ENCODE measurements at places on chromosomes 7 and 10.

DNA sequence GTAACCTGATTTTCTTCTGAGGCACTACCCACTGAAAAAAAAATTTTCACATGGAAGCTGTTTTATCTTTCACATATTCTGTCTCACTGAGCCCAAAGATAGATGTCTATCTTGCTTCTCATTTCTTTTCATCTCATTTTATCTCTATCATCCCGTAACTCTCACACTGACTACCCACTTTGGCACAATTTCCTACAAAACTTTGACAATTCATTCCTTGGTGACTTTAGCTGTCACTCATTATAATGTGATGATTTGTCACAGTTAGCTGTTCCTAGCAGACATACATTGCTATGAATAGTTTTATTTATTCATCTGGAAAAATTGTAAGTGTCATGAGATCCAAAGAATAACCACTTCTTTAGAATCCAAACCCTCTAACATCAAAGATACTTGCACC is 589.9 kb upstream of the TEX47 start:
- no peak for DNase-seq

GRCh38 chr10:125343118-125343925 is 183.0 kb upstream of the CTBP2 start:
- no peak for DNase-seq

- DNase-seq, result no peak
Measured at GRCh38 chr7:43590862-43591557, 8.1 kb downstream of the STK17A start.

GRCh38 chr10:99834410-99834809 is 52.0 kb downstream of the ABCC2 start:
- DNase-seq, result no peak

- DNase-seq, result no peak
Measured at GRCh38 chr7:30436518-30436917, 42.1 kb downstream of the NOD1 start.

- DNase-seq, result no peak
Measured at GRCh38 chr7:2471396-2471795, 4.8 kb downstream of the GRIFIN start.

- no peak for DNase-seq
Measured at GRCh38 chr10:125605167-125605566, 77.8 kb downstream of the TEX36 start.

- no peak for DNase-seq
Measured at GRCh38 chr10:63765126-63765525, 243.9 kb downstream of the REEP3 start.

DNA sequence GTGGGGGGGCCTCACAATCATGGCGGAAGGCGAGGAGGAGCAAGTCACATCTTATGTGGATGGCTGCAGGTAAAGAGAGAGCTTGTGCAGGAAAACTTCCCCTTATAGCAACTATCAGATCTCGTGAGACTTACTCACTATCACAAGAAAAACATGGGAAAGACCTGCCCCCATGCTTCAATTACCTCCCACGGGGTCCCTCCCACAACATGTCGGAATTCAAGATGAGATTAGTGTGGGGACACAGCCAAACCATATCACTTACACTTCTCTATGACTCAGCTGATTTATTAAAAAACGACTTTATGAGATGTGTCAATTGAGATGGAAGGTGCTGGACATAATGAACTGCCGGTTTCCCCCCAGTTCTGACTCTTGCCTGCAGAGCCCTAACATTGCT is 23.8 kb upstream of the CHN2 start:
- DNase-seq, result no peak

DNA sequence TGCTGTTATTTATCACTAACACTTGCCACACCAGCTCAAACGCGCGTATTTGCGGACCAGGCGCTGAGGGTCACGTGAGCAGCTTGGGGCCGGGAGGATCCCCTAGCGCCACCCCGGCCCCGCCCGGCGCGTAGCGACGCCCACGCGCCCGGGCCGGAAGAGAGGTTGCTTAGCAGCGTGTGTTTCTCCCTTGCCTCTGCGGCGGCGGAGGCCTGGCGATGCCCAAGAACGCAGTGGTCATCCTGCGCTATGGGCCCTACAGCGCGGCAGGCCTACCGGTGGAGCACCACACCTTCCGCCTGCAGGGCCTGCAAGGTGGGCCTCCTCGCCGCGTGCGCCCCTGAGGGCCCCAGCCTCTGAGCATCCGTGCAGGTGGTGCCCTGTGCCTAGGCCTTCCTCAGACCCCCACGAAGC is at the start of gene C10orf53:
Gene C10orf53, plus strand, starts transcription at position 172 of the 414 bp plus-strand sequence. Its CDS starts 47 bp downstream, at position 219.
- no peak for DNase-seq

GRCh38 chr7:100785878-100786277 is 41.4 kb downstream of the EPHB4 start:
- no peak for DNase-seq

DNA sequence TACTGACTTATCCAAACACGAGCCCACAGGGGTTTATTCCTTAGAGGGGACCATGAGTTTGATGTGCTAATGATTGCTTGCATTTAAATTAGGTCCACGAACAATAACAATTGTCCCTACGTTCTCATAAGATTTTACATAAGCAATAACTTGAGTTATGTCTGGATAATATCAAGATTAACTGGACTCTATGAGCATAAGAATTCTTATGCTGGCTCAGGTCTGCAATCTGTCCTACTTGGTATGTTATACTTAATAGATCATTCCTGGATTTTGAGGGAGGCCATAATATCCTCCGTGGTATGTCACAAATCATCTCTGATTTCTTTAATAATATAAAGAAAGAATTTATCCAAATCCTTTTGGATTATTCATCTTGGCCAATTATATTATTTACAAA is 552.3 kb downstream of the KCNMA1 start:
- no peak for DNase-seq
